CD4-positive, alpha-beta T cell treated with Interleukin-17A for 4 hours (primary cell): ENCODE measurements at places on chromosomes 12 and 14.

GRCh38 chr12:53004178-53004577 is 2.1 kb upstream of the EIF4B start:
- DNase-seq, result no peak

GRCh38 chr14:51855234-51855633 is 5.2 kb upstream of the GNG2 start:
- no peak for DNase-seq

DNA sequence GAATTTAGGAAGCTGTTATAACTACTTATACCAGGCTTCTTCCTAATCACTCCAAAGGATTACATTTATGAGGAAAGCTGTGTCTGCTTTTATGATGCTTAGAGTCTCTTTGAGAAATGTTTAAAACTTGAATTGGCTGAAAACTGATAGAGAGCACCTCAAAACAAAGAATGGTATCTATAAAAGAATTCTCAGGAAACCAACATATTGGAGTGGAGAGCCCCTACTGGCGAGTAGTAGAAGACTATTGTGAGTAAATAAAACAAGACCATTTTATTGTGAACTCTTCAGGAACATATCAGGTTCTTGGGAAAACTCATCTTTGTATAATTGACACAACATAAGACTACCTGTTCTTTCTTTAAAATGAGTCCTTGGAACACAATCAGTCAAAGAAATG is 578.6 kb downstream of the RERGL start:
- DNase-seq, result no peak

DNA sequence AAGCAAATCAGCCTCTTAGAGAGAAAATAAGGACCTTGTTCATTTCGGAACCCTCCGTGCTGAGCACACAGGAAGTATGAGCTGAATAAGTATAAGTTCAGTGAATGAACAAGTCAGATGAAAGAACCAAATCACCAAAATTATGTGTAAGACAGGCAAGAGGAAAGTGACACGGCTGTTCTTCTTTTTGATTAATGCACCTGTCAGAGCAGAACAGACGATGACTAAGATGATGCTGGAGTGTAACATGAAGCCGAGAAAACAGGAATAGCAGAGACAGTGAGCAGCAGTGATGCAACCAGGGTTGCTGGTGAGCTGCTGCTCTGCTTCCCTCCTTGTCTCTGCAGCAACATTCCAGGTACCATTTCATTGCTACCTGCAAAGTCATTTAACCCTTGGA is 861.1 kb downstream of the GALC start:
- no peak for DNase-seq

- DNase-seq, result no peak
Observed at GRCh38 chr14:34030864-34031263, 80.0 kb upstream of the EGLN3 start.

DNA sequence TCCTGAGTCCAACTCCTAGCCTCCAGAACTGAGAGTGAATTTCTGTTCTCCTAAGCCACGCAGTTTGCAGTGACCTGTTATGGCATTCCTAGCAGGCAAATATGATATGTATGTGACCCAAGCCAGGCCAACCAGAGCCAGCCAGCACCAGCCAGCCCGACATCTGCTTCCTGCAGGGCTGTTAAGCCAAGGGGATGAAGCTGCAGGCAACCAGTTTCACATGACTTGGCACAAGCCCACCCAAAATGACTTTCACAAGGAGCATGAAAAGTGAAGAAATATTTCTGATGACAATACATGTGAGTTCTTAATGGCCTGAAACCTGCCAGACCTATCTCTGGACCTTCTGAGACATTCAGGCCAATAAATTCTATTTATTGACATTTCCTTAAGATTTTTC is 68.1 kb downstream of the ITPK1 start:
- no peak for DNase-seq

- no peak for DNase-seq
Observed at GRCh38 chr12:2895051-2895451, 4.4 kb downstream of the TULP3 start.

- DNase-seq, result no peak
Observed at GRCh38 chr14:24063263-24063836, 8.0 kb upstream of the CPNE6 start.

DNA sequence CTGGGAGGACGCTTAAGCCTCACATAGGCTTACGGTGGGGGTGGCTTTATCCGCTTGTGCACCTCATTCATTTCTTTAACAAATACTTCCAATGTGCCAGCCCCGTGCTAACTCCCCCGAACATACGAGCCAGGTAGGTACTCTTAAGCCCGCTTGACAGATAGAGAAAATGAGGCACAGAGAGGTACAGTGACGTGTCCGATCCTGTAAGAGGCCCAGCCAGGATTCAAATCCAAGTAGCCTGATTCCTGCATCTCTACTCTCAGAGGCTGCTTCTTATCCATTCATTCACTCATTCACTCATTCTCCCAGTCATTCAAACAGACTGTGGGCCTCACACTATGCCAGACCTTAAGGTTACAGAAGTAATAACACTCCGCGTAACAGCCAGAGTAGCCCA is 477 bp downstream of the OAS3 start:
- DNase-seq, result no peak

- no peak for DNase-seq
Observed at GRCh38 chr12:9052610-9053009, 63.1 kb downstream of the A2M start.

DNA sequence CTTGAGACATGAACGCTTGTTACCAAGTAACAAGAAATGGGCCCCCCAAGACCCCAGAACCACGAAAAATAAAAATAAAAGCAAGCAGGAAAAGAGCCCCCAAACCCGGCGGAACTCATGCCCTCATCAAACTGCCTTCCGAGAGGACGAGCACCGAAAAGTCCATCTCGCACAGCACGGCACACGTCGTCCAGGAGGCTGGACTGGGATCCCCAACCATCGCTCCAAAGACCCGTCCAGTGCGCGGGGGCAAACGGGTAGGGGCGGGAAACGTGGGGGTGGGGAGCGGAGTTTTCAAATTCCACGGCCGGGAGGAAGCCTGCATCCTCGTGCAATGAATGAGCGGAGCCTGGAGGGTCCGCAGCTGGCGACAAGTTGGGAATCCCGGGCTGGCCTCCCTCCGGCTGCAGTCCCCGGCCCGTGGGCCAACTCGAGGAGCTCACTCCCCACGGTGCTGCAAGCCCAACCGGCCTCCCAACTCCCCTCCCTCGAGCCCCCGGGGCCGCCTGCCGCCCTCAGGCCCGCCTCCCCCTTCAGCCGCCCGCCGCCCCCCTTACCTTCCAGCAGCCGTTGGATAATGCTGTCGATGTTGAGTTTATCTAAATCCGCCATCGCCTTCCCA is 484 bp downstream of the PPP1CC start:
- peak; percentile 13 for DNase-seq

GRCh38 chr12:124762791-124763593 is 100.7 kb downstream of the SCARB1 start:
- no peak for DNase-seq

DNA sequence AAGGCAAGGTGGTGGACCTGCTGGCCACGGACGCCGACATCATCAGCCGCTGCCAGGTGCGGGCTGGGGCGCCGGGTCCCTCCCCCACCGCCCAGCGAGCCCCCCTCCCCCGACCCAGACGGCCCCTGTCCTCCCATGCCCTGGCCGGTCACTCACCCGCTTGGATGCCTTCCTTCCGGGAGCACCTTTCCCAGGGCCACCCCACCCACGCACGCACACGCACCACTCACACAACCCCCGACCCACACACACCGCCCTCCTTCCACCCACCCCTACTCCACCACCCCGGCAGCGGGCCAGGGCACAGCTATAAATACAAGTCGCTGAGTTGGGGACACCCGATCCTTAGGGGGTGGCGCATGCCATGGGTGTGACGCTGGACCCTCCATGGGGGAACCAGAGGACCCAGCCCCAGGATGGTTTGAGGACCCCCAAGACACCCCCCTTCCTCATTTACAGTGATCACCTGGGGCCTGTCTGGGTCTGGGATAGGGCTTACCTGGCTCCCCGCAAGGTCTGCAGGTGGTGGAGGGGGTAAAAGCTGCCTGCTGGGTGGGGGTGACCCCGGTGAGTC is 465 bp downstream of the ADSS1 start:
- peak; percentile 33 for DNase-seq

- DNase-seq, result no peak
Observed at GRCh38 chr14:94486883-94487282, 10.9 kb upstream of the SERPINA9 start.

GRCh38 chr12:48815126-48816110 is 2.9 kb upstream of the CACNB3 start:
- DNase-seq, result peak; percentile 41

DNA sequence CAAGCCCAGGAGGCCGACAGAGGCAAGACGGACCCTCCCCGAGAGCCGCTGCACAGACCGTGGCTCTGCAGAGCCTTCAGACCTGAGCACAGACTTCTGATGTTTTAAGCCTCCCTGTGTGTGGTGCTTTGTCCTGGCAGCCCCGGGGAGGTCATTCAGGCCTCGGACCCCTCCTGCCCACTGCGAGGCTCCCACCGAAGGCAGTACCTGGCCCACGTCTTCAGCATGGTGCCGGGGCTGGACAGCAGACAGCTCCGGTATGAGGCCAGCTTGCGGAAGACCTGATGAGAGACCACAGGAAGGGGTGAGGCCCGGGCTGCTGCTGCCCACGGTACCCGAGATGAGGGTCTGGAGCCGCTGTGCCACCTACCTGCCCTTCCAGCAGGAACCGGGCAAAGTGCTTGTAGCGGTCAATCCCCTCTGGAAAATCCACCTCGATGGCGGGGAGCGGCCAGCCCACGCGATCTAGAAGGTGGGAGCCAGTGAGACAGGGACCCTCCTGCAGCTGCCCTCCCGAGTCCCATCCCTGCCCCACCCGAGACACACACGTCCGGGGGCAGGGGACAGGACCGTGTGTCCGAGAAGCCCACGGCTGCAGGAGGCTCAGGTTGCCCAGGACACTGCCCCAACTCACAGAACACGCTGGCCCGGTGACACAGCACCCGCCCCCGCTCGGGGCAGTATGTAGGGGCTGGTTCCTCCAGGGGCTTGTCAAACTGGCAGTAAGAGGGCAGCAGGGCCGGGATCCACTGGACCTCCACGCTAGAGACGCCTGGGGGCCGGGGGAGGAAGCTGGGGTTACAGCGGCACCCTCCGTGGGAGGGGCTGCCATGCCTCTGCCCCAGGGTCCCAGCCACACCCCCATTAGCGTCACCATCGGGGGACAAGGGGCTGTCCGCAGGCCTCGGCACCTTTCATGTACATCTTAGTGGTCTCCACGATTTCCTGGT is 35.6 kb upstream of the UBC start:
- no peak for DNase-seq

- DNase-seq, result no peak
Observed at GRCh38 chr12:123269896-123270213, 1.8 kb downstream of the CDK2AP1 start.
